ENCODE measurements at places on chromosomes 1 and 21. TPM values are rescaled to one million over a fixed set of nuclear protein-coding genes. Genes with fewer than 3 reads are reported as not detected.

The RPE65 gene
- total RNA-seq = not detected

DNA sequence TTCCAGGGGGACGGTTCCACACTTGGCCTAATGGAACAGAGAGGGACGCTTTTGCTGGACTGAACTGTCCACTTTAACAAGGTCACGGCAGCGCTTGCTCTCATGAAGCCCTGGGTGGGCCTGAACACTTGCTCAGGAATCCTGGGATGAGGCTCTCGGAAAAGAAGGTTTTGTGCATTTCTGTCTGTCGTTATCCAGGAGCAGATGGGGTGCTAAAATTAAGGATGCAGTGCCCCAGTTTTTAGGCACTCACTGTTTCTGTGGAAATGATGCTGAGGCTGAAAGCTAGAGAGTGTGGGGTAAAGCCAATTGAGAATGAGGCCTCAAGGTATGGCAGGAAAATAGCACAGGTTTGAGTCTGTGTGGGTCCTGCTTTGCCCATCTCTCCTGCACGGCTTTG is 111.0 kb downstream of the DAB1 start:
- no peak for DNase-seq
- no peak overlapping the region for H3K4me3 ChIP-seq
- H3K36me3 ChIP-seq = no peaks in the 10 kb centered on the region

GRCh38 chr21:45973475-45974072 is 8.0 kb upstream of the COL6A1 start:
- DNase-seq = peak; percentile 88
- peak overlapping the region; percentile 78 for H3K4me3 ChIP-seq
- no peaks in the 10 kb centered on the region for H3K36me3 ChIP-seq
- H3K27ac ChIP-seq = peak overlapping the region; percentile 57
- peaks cover 20% of the 10 kb centered on the region for H3K27me3 ChIP-seq

DNA sequence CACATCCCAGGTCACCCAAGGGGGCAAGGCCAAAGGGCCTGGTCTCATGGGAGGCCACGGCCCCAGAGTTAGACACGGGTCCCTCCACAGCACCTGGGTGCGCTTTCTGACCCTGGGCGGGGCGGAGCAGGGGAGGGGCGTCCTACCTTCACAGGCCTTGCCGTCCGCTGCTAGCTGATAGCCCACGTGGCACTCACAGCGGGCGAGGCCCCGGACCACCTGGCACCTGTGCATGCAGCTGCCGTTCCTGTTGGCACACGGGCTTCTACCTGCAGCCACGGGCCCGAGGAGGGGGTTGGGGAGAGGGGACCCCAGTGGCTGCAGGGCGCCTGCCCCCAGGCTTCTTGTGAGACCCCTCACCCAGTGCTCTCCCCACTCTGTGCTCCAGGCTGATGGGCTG is 59.9 kb downstream of the ARHGEF16 start:
- no peak for DNase-seq
- H3K4me1 ChIP-seq = no peaks in the 10 kb centered on the region
- no peaks in the 10 kb centered on the region for H3K36me3 ChIP-seq

The ZNF695 gene
- 0.66 TPM for total RNA-seq

DNA sequence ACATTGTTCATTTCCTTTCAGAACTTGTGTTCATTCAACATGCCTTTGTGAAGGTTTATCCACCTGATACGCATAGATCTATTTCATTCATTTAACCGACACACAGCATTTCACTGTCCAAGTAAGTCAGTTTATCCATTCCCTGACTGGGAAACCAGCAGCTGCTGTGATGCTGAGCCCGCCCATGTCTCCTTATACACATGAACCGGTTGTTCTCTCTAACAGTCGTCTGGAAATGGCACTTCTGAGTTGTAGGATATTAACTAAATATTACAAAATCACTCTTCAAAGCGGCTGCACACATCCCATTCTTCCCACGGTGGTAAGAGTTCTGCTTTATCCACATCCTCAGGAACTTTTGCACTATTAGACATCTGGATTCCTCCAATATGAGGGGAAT is 71.1 kb downstream of the NPHP4 start:
- no peak for DNase-seq
- H3K4me3 ChIP-seq = no peak overlapping the region
- no peak overlapping the region for H3K27ac ChIP-seq
- no peaks in the 10 kb centered on the region for H3K36me3 ChIP-seq
- H3K27me3 ChIP-seq = no peaks in the 10 kb centered on the region

The TSACC gene
- 0.73 TPM for total RNA-seq

DNA sequence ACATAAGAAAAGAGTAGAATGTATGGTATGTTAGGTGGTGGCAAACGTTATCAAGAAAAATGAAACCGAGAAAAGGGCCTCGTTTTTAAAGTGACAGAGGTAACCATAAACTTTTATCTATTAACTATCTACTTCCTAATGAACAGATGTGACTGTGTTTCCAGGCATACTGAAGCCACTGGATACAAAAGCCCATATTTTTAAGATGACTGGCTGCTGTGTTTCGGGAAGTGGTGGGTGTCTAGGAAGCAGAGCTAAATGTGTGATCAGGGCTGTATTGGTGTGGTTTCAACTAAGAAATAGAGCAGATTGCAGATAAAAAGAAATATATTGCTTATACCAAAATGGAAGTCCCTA is 71.8 kb downstream of the CHRM3 start:
- H3K4me3 ChIP-seq = peak overlapping the region; percentile 44
- H3K27ac ChIP-seq = no peak overlapping the region
- DNase-seq = no peak
- no peaks in the 10 kb centered on the region for H3K36me3 ChIP-seq
- H3K27me3 ChIP-seq = no peaks in the 10 kb centered on the region
- H3K4me1 ChIP-seq = peaks cover 1% of the 10 kb centered on the region

The EVI5 gene
- total RNA-seq = 0.13 TPM

The MSH4 gene
- total RNA-seq = 0.34 TPM

DNA sequence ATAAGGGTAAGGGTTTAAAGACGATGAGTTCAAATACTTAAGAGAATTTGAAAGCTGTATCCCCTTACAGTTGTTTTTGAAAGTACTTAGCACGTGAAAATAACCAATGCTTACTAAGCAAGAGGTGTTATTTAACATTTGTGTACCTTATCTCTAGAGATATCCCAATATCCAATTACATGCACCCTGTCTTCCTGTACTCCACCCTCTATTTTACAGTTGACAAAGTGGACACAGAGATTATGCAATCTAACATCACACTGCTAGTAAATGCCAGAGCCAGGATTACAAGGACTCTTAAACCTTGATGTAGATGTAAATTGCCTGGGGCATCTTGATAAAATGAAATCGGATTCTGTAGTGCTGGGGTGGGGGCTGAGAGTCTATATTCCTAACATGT is 72.0 kb downstream of the GDAP2 start:
- no peaks in the 10 kb centered on the region for H3K27me3 ChIP-seq
- no peak overlapping the region for H3K27ac ChIP-seq
- no peaks in the 10 kb centered on the region for H3K4me1 ChIP-seq
- no peaks in the 10 kb centered on the region for H3K36me3 ChIP-seq
- DNase-seq = no peak
- no peak overlapping the region for H3K4me3 ChIP-seq

GRCh38 chr1:117605164-117605773 is 579 bp upstream of the TENT5C start:
- peaks cover 28% of the 10 kb centered on the region for H3K36me3 ChIP-seq
- no peak for DNase-seq
- H3K4me3 ChIP-seq = peak overlapping the region; percentile 97

DNA sequence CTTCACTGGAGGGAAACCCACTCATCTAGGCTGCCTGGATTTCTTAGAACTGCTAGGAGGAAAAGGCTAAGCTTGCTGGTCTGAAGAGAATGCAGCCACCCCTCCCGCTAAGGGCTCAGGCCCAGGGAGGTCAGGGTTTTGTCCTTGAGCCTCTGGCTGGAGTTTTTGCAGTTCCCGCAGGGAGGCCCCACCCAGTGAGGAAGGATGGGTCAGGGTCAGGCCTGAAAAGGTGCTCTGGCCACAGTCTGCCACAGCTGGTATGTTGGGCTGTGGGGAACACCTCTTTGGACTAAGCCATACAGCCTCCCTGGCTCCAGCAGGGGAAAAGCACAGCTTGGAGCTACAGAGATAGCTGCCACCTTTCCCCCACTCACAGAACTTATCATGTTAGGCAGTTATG is 71.4 kb upstream of the PAPPA2 start:
- no peaks in the 10 kb centered on the region for H3K27me3 ChIP-seq
- no peaks in the 10 kb centered on the region for H3K36me3 ChIP-seq
- DNase-seq = no peak
- no peak overlapping the region for H3K4me3 ChIP-seq
- H3K4me1 ChIP-seq = no peaks in the 10 kb centered on the region

DNA sequence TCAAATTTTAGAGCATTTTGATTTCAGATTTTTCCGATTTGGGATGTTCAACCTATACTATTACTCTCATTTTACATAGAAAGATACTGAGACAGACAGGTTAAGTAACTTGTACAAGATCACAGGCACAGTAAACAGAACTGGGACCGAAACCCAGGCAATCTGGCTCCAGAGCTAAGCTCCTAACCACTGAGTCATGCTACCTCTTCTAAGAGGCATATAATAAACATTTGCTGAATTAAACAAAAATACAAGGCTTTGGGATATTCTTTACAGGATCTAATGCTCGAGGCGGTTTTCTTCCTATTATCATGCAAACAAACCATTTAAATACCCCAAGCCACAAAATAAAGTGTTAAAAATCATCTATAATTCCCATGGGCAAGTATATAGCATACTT is 50.3 kb downstream of the MCOLN2 start:
- H3K27ac ChIP-seq = no peak overlapping the region
- peaks cover 24% of the 10 kb centered on the region for H3K36me3 ChIP-seq
- peaks cover 15% of the 10 kb centered on the region for H3K4me1 ChIP-seq
- DNase-seq = no peak
- H3K27me3 ChIP-seq = no peaks in the 10 kb centered on the region
- H3K4me3 ChIP-seq = no peak overlapping the region

DNA sequence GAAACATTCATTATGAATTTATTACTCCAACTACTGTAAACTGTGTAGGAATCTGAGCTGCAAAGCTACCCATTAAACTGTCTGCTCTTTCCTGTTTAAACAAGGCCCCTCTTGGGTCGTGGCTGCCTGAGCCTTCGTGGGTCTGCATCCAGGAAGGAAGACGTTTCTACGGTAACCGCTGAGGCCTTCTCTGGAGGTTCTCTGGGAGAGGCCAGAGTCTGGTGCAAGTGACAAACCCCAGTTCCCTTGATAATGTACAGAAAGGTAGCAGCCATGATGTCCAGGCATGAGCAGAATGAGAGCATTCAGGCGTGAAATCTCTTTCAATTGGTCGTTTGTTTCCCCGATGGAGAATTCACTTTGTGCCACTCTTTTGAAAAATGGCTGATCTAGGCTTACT is 350.2 kb downstream of the PLPP3 start:
- no peak overlapping the region for H3K27ac ChIP-seq
- H3K4me3 ChIP-seq = no peak overlapping the region
- H3K4me1 ChIP-seq = no peaks in the 10 kb centered on the region
- no peak for DNase-seq
- H3K36me3 ChIP-seq = no peaks in the 10 kb centered on the region
- no peaks in the 10 kb centered on the region for H3K27me3 ChIP-seq

The RGS13 gene
- not detected for total RNA-seq

Measured in activated CD8-positive, alpha-beta T cell treated with anti-CD3 and anti-CD28 coated beads, Interleukin-2, amount 10 ng/mL, durations not matched to agents 7 days and 5 days (primary cell).